Ascending aorta (tissue), 2 donors: ENCODE measurements at places on chromosomes 7 and 10. TPM values are rescaled to one million over a fixed set of nuclear protein-coding genes. Genes with fewer than 3 reads are reported as not detected.

DNA sequence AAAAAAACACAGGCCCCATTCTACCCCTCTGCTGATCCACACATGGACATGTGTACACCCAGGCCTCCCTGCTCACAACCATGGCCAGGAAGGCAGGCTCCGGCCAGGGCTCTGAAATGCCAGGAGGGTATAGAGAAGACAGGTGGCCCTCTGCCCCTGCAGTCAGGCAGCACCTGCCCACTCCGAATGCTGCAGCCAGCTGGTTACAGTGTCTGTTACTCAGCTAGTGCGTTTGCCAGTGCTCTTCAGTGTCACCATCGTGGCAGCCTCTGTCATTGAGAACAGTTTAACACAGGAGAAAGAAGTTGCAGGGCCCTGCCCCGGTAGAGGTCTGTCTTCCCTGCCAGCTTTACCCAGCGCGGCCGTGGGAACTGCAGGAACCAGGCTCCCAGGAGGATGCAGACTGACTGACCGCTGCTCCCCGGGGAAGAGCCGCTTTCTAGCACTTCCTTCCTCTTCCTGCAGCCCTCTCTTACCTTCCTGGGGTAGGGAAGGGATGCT, 128.8 kb upstream of the FAM20C start:
- no peak for DNase-seq

The KLF14 gene
- not detected for total RNA-seq

- DNase-seq = no peak
Measured at GRCh38 chr7:19410106-19410505, 264.9 kb upstream of the FERD3L start.

- no peak for DNase-seq
Measured at GRCh38 chr10:126598009-126598408, 72.5 kb downstream of the C10orf90 start.

DNA sequence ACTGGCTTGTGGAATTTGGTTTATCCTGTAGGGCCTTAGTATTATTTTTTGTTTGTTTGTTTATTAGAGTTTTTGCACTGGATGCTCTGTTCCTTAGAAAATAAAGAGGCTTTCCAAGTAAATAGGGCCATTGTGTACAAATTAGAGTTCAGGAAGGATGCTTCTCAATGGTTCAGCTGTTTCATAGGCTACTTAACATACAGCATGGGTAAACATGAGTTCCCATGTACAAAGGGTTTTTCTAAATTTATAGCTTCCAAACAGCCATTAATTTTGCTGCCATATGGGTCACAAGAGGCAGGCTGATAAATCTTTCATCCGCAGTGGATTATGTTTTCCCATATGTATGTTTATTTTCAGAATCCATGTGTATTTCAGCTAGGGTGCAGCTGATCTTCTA, 121.6 kb upstream of the WDR11 start:
- no peak for DNase-seq

- no peak for DNase-seq
Measured at GRCh38 chr10:25869067-25869591, 64.9 kb upstream of the MYO3A start.

The TRPV6 gene
- not detected for total RNA-seq

- DNase-seq = no peak
Measured at GRCh38 chr7:51357821-51358220, 41.2 kb upstream of the COBL start.
